Activated naive CD4-positive, alpha-beta T cell treated with anti-CD3 and anti-CD28 coated beads, Interleukin-2, amount 50 U/mL, for 16 hours (primary cell): ENCODE measurements at places on chromosomes 3 and 15.

DNA sequence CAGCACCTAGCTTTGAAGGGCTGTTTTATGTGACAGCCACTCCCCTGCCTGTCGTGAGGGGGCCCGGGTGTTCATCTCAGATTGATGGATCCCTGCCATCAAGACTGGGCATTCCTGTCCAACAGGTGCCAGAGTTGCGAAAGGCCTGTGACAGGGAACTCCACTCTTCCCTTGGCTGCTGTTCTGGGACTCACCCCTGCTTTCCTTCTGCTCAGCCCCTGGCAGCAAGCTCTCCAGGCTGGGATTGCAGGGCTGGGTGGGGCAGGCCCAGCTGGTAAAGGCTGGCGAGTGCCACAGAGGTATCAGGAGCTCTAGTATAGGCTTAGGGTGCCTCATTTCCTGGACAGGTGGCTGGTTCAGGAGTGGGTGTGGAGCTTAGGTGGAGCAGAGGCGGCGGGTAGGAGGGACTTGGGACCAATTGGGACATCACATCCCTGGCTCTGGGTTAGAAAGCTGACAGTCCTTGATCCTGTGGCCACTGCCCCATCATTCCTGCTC is at the start of gene PLA2G4B:
PLA2G4B (plus strand) TSS at position 448 of the 498 bp plus-strand sequence. CDS start 67 bp downstream, outside the sequence.
- no peak for DNase-seq

DNA sequence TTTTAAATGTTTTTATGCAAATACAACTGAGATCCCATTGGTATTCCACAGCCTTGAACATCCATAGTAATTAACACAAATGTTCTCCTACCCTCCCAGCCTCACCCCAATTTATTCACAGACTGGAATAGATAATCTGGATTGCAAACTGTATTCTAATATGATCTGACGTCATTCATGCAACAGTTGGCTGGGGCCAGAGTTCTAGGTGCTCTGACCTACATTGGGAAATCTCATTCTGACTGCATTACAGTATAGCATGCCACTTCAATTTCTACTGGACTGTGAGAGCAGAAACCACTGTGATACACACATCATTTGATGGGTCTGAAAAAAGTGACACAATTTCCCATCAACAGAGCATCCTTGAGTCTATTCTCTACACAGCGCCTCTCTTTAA is 403.1 kb downstream of the MAGI1 start:
- no peak for DNase-seq

- no peak for DNase-seq
Measured at GRCh38 chr3:181252631-181253030, 263.1 kb upstream of the DNAJC19 start.

- DNase-seq, result no peak
Measured at GRCh38 chr3:88725440-88726165, 381.8 kb upstream of the EPHA3 start.

DNA sequence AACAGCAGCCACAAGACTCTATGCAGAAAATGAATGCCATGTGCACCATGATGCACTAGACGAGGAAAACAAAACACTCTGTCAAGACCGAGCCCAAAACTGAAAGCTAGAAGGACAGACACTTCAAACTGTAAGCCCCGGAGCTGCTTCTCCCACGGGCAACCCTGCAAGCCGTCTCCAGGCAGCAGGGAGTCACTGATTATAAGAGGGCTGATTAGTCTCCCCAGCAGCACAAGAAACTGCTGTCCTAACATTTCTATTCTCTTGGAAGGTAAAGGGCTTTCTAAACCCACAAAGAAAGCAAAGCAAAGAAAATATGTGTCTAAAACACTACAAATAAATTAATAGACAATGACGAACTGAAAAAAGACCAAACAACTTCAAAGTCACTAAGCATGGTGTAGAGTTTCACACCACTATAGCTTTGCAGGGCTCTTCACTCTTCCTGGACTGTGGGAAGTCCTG is 15.5 kb downstream of the TBC1D2B start:
- DNase-seq, result peak; percentile 49

DNA sequence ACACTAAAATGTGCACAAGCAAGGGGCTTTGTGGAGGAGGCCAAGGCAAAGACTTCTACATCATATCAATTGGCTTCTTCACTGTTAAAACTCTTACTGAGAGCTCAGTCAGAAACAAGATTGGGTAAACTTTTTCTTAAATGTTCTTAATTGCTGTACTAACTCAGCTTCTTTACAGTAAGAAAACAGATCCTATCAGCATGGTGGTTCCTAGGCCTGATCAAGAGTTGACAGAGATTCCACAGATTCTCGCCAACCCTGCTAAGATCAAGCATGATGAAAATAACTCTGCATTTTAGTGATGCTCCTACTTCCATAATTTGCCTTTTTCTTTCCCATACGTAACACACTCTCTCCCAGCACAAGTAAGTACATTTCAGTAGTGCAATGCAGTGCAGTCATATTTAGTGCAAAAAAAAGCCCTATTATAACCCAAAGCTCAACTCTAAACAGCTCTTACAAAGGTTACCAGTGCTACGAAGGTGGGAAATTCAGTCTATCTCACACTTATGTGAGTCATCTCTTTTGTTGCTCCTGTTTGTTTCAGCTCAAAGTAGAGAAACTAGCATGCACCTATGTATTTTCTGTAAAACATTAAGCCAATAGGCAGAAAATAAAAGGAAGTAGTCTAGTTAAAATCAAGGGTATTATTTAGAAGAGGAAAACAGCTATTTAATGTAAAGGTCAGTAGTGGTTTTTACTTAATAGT is 29.9 kb downstream of the TIGIT start:
- no peak for DNase-seq

DNA sequence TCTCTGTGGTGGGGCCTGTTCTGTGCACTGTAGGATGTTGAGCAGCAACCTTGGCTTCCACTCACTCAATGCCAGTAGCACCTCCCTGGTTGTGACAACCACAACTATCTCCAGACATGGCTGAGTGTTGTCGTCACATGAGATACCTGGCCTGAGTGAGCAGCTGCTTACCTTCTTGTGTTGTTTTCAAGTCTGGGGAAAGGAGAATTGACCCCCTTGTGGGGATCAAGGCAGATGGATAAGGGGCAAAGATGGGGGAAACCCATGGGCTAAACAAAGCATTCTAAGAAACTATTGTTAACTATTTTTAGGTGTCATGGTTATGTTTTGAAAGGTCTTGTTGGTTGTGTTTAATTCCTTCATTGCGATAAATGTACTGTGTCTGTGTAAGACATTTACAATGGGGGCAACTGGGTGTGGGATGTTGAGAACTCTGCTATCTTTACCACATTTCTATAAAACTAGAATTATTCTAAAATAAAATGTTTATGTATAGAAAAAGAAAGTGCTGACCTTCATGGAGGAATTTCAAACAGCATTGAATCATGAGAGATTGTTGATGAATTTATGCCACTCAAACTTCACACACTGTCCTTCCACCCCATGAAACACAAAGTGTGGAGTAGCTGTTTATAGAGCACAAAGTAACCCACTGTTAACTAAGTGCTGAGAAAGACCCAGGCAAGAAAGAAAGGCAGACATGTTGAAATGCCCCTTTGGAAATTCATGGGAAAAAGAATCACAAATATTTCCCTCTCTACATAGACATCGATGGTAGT is 48.4 kb upstream of the SPTSSB start:
- no peak for DNase-seq

GRCh38 chr15:56774356-56774755 is 41.0 kb upstream of the ZNF280D start:
- no peak for DNase-seq

GRCh38 chr3:187737368-187738070 is 7.7 kb downstream of the BCL6 start:
- DNase-seq, result peak; percentile 37

- no peak for DNase-seq
Measured at GRCh38 chr15:97461226-97461625, 499.3 kb upstream of the ARRDC4 start.

DNA sequence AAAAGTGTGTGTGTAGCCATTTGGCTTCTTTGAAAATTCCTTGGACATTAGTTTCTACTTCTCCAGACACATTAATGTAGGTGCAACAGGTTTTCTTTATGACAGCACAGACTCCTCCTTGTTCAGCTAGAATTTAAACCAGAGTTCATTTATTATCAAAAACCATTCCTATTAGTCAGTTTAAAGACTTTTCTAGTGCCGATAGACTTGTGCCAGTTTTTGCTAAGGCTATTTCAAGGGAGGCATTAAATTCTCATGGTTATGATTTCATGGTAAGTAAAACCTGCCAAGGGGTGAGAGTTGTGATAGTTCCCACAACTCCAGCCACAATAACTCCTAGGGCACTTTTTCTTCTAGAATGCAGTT is 20.6 kb upstream of the SENP7 start:
- DNase-seq, result no peak

GRCh38 chr3:60010781-60011180 is 961.0 kb upstream of the CFAP20DC start:
- DNase-seq, result peak; percentile 58

DNA sequence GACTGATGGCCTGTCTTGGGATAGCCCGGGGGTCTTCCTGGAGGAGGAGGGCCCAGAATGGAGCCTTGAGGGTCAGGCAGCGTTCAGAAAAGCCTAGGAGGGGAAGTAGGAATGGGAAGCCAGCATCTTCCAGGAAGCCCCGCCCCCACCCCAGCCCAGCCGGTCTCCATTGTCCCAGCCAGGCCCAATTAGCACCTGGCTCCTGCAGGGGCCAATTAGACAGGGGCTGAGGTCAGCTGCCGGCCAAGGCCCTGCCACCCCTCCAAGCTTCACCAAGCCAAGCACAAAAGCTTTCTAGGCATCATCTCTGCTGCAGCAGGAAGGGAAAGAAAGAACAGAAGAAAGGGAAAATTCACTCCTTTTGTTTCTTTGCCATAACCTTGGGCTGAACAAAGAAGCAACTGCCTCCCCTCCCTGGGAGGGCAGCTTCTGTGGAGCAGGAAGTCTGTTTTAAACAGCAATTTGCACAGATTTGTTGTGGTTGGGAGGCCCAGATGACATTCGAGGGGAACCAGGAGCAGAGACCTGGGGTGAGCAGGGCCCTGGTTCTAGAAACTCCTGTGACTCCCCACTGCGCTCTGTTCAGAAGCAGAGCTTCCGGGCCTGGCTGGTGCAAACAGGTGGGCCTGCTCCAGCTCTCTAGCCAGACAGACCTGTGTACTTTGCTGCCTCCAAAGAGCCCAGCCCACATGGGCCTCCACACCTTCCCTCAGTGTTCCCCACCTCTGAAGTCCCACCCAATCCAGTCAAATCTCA is 47.7 kb downstream of the CYP11A1 start:
- DNase-seq, result no peak

- no peak for DNase-seq
Measured at GRCh38 chr3:161406594-161407555, 35.6 kb upstream of the SPTSSB start.

- no peak for DNase-seq
Measured at GRCh38 chr3:159881828-159882309, 106.8 kb upstream of the IL12A start.

DNA sequence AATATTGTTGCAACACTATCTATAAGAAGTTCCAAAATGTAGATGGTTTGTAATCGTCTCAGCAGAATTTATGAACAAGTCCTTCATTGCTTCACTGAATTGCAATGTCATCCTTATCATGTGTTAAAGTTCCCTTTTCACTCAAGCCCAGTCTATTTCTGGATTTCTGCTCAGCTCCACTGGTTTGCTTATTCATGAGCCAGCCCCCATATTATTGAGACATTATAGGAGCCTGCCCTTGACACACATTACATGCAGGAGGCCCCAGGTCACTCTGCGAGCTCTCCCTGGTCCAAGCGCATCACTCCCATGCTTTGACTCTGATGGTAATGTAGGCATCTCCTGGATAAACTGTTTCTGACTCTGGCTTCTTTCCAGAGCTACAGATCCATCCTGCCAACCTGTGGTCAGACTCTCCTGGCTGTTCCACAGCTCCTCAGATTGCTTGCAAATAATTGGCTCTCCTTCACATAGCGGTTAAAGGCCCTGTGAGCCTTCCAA is 56.9 kb downstream of the ABTB1 start:
- DNase-seq, result no peak

DNA sequence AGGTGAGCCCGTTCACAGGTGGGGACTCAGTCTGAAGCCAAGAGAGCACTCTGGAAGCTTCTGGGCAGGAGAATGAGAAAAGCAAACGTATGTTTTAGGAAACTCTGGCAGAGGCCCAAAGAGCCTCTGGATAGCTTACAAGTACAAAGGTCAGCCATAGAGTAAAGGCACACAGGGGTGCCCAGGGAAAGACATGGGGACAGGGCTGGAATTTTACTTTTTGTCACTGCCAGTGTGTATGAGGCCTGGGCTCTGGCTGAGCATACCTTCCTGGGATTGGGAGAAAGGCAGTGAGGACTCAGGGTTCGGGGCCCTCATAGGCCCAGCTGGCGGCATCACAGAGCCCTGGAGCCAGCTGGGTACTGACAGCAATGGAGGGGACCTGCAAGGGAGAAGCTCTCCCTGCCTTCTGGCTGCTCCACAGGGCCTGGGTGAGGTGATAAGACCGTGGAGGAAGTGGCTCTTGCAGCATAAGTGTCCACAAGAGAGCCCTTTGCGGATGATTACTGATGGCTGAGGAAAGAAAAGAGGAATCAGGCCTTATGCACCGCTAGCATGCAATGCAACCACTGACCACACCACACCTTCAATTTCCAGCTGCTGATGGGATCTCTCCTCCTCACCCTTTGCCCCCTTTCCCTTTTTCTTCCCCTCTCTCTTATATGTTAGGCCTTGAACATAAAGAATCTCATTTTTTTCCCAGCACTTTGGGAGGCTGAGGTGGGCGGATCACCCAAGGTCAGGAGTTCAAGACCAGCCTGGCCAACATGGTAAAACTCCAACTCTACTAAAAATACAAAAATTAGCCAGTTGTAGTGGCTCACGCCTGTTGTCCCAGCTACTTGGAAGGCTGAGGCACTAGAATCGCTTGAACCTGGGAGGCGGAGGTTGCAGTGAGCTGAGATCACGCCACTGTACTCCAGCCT is 25.1 kb upstream of the BCL2L10 start:
- no peak for DNase-seq

DNA sequence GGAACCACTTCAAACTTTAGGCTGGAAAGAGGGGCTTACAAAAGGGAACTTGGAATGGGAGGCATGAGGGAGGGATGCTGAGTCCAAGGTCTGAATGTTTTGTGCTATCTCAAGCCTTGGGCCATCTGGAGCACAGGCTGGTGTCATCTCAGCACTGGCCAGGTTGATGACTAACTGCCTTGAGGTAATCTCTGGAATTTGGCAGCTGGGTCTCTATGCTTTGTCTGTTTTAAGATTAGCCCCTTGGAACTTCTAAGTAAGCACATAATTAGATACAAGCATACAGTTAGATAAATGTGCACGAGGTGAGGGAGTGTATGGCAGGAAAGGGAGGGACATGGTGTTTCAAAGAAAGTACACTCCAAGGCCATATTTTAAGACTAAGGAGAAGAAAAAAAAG is 252.4 kb upstream of the CCDC54 start:
- DNase-seq, result no peak

DNA sequence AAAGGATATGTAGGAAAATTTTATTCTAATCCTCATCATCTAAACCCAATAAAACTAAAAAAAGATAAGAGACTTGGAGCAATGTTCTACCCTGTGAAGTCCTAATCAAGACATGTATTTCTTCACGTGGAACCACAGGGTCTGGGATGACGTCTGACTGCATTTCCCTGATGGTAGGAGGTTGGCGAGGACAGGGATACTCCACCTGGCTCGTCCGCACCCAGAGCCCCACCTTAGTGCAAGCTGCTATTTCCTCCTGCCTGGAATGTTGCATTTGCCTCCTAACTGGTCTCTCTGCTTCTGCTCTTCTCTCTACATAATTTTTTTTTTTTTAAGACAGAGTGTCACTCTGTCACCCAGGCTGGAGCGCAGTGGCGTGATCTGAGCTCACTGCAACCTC is 57.7 kb upstream of the RASGRP1 start:
- DNase-seq, result no peak

- DNase-seq, result no peak
Measured at GRCh38 chr15:89799011-89799911, 15.4 kb downstream of the ANPEP start.
